ENCODE measurements at places on chromosomes 3 and 15.
A peak's percentile ranks its signal among the peaks of the same experiment; 100 is the strongest.

GRCh38 chr3:24915639-24916038 lies 421.0 kb upstream of the THRB start:
- DNase-seq: no peak

DNA sequence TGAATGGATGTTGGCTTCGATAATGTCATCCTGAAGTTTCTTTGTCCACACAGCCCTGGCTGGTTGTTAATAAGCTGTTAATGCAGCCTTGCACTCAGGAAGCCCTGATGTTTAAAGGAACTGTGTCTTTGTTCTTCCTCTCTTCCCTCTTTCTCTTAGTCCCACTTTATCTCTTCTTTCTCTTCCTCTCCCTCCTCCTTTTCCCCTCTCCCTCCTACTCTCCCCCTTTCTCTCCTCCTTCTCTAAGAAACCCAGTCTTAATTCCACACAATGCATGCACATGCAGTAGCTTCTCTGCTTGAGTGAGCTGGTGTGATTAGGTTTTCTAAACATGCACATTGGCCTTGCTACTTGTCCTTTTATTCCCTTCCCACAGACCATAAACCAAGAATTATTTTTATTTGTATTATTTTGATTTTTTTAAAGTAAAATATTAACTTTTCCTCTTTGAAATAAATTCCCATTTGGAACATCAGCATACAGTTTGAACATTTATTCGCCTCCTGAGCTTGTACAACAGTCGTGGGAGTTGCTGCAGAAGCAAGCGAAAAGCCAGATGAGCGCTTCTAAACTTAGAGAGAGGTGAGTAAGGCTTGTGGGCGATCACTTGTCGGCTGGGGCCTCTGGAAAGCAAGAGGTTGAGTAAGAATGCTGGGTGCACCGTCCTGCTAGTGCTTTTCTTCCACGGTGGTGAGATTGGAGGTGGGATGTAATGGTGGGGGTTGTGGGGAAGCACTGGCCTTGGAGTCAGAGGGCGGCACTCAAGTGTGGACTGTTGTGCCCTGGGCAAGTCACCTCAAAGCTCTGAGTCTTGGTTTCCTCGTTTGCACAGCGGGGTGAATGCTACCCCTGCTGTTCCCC lies 7.2 kb downstream of the GHRL start:
- no peak for DNase-seq

DNA sequence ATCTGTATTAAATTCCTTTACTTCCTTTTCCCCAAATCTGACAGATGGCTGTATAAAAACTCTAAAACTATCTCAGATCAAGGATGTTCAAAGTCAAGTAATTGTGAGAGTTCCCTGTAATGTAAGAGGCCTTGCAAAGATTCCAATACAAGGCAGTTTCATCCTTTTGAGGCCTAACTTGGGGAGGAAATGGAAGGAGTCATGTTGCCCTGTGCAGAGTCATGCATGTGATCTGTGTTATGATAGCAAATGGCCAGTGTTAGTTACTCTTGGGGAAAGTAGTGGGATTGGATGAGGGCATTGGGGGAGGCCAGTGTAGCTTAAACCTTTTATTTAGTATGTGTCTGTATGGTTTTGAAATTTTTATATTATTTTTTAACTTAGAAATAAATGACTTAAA lies 23.7 kb upstream of the FBXL22 start:
- DNase-seq: no peak

DNA sequence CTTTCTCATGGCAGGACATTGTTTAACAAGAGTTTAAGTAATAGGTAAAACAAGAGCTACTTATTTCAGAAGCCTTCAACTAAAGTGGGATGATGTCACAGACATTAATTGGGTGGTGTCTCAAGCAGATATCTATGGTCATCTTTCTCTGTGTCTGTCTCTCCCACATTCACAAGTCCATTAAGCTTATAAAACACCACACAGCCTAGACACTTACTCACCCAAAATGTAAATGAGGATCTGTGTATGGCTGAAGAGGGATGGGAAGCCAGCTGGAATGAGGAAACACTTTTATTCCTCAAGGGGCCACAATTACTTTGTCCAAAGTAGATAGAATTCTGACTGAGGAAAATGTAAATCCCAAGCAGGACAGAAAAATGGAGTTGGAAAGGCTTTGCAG lies 183.8 kb downstream of the THRB start:
- no peak for DNase-seq

DNA sequence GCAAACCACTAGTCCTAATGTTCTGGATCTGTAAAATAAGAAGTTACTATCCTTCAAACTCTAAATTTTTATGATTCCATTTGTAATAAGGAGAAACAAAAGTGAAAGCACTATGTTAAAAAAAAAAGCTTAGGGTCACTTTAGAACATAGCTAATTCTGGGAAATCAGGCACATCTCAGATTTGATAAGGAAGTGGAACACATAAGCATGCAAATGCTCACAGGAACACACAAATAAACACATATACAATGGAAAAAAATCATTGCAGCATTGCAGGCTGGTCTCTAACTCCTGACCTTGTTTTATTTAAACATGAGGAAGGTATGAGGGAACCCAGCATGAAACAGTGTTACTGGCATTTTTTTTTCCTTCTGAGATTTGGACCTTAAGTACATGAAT lies 63.2 kb upstream of the TNFSF10 start:
- no peak for DNase-seq

- peak; percentile 98 for DNase-seq
These were observed at the start of gene INAFM2 for GRCh38 chr15:40323239-40323952. Gene INAFM2, plus strand, starts transcription at chr15:40323692. Its CDS starts 364 bp downstream, at chr15:40324056.

DNA sequence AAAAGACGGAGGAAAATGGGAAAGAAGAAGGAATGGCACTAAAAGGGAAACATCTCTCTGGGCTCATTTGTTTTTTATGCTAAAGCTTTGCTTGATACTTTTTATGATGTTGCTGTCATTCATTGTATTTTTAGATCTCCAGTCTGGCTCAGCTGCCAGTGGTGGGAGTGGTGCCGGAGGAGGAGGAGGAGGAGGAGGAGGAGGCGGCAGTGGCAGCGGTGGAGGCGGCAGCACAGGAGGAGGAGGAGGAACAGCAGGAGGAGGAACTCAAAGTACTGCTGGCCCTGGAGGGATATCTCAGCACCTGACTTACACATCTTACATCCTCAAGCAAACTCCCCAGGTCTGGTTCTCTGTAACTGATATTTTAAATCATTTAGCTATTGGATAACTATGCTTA lies 49.6 kb downstream of the MAP6D1 start:
- no peak for DNase-seq

- DNase-seq: no peak
These were observed 24.9 kb upstream of the ARPIN start for GRCh38 chr15:89937365-89938350.

DNA sequence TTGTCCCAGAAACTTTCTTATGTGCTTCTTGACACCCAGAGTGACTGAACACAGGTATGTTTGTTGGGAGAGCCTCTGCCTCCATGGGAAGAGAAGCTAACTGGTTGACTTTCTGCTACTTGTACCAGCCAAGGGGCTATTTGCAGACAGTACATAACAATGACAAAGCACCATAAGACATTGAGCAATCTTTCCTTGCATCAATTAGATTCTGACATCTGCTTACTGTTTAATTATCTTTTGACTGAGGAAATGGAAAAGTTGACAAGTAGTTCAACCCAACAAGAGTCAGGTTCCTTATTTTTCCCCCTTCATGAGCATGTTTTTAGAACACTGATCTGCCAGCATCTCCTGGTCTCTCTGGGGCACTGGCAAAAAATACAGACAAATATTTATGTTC lies 157.7 kb downstream of the RPLP1 start:
- no peak for DNase-seq

- DNase-seq: no peak
These were observed 690.5 kb upstream of the ALCAM start for GRCh38 chr3:104676241-104676640.

GRCh38 chr3:158057666-158058065 lies 48.6 kb downstream of the SHOX2 start:
- DNase-seq: no peak

DNA sequence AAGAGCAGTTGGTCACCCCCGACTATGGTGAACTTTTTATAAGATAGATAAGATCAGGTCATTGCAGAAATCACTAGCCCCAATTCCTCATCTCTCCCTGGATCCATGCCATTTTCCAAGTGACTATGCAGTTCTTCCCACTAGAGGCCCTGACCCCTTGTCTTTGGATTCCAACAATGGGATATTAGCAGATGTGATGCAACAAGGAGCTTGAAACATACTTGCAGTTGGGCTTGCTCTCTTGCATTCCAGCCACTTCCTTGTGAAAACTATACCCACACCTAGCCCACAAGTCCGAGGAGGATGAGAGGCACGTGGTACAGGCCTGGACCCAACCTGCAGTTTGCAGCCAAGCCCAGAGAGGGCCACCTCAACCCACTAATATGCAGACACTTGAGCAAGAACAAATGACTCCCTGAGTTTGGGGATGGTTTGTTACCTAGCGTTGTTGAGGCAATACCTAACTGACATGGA lies 60.6 kb downstream of the SUCLG2 start:
- DNase-seq: no peak

DNA sequence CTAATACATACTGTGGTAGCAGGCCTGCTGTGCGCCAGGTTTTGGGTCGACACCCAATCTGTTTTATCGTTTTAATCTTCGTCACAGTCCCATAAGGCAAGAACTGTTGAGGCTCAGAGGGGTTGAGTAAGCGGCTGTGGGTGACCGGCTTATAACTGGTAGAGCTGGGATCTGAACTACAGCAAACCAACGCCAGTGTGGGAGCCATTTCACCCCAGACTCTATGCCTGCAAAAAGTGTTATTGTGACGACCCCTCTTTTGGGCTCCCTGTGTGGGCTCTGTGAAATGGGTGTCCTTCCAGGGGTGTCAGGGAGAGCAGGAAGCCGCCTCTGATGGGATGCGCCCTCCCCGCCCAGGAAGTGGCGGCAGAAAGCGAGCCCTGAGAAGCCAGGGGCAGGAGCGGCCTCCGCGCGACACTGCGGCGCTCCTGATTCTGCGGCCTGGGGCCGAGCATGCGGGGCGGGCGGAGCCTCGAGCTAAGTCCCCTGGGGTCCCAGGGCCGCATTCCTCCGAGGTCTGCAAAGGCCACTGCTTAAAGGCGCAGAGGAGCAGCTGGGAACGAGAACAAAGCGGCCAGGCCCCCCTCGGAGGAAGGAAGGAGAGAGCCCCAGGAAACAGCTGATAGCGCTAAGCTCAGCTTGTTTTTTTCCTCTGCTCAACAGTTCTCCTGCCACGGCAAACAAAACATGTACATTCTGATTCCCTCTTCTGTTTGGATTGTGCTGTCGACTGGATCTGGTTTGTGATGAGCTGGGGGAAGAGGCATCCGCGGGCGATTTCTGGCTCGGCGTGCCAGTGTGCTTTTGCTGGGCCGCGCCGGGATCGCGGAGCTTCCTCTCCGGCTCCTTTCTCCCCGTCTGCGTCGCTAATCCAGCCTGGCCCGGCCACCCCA lies 33.9 kb downstream of the GRK7 start:
- DNase-seq: peak; percentile 47

- no peak for DNase-seq
These were observed 291.3 kb downstream of the OXSM start for GRCh38 chr3:26081166-26081565.

Measured in GM06990 (cell line).